Camera-type eye (tissue), 1 donor: ENCODE measurements at places on chromosomes 3 and 15. TPM values are rescaled to one million over a fixed set of nuclear protein-coding genes. Genes with fewer than 3 reads are reported as not detected.

Gene SEMA4B
- 93.7 TPM for total RNA-seq

Gene GABRR3
- 25.8 TPM for total RNA-seq

Gene ADGRG7
- 0.22 TPM for total RNA-seq

Gene KCNMB3
- total RNA-seq, result 4.9 TPM

Gene SNX22
- 1.1 TPM for total RNA-seq

Gene CELSR3
- total RNA-seq, result 26.3 TPM

Gene CILP
- 9.2 TPM for total RNA-seq

Gene MME
- 19.2 TPM for total RNA-seq

Gene SPTBN5
- 7.1 TPM for total RNA-seq

Gene MYEF2
- total RNA-seq, result 125 TPM

Gene SOX2
- total RNA-seq, result 128 TPM

Gene ISG20
- 6.5 TPM for total RNA-seq

Gene SAMMSON
- total RNA-seq, result 1.2 TPM

Gene SHF
- 40.8 TPM for total RNA-seq

Gene CACNA2D2
- total RNA-seq, result 17.4 TPM

Gene TMEM266
- total RNA-seq, result 1.1 TPM

Gene C3orf85
- not detected for total RNA-seq
